Activated T-cell treated with anti-CD3 and anti-CD28 coated beads, Interleukin-2, amount 50 U/mL, for 48 hours (primary cell): ENCODE measurements at places on chromosomes 12 and 14.

DNA sequence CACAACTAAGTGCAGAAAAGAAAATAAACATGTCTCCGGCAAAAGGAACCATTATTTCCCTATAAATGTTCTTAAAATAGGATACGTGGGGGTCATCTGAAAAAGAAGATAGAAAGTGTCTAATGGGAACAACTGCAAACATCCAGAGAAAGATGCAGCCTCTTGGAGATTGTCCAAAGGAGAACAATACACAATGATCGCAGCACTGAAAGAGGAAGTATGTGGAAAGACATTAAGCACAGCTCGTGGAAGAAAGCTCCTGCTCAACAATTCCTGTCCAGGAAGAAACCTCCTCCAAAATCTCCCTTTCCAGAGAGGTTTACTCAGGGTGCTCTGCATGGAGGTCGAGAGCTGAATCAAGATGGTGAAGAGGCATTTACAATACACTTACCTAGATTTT lies 2.5 kb upstream of the LALBA start:
- DNase-seq: no peak

GRCh38 chr12:43349863-43350262 lies 202.1 kb downstream of the ADAMTS20 start:
- DNase-seq: no peak

GRCh38 chr12:104751120-104751519 lies 207.0 kb downstream of the SLC41A2 start:
- DNase-seq: no peak

GRCh38 chr14:88931321-88932110 lies 107.1 kb downstream of the TTC8 start:
- DNase-seq: no peak

DNA sequence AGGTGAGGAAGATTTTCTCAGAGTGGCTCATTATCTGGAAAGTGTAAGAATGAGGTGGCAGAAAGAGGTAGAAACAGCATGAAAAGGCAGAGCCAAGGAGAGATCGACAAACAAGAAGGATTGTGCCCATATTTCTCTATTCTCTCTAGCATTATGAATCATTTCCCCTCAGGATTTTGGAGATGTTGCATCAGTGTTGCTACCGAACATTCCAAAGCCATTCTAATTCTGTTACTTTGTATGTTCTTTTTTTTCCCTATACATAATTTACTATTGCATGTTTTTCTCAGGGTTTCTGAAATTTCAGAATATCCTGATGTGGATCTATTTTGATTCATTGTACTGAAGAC lies 61.4 kb downstream of the KICS2 start:
- no peak for DNase-seq

GRCh38 chr14:43983721-43984120 lies 523.4 kb downstream of the FSCB start:
- no peak for DNase-seq
